ENCODE measurements at places on chromosomes 12 and 14. TPM values are rescaled to one million over a fixed set of nuclear protein-coding genes. Genes with fewer than 3 reads are reported as not detected.

The NEUROD4 gene
- not detected for total RNA-seq

The SPIC gene
- not detected for total RNA-seq

The TAS2R14 gene
- total RNA-seq, result 6.9 TPM

The TPPP2 gene
- total RNA-seq, result not detected

The RHEBL1 gene
- 0.64 TPM for total RNA-seq

The PMCH gene
- not detected for total RNA-seq

The TMEM233 gene
- not detected for total RNA-seq

The GPR132 gene
- under 0.01 TPM for total RNA-seq

The KRT6C gene
- total RNA-seq, result not detected

The ADAMTS20 gene
- under 0.01 TPM for total RNA-seq

The MYF5 gene
- total RNA-seq, result not detected

The PLEK2 gene
- total RNA-seq, result 4.5 TPM

The PLCZ1 gene
- not detected for total RNA-seq

The KRT3 gene
- not detected for total RNA-seq

The DHRS2 gene
- 0.32 TPM for total RNA-seq

The GLIPR1L2 gene
- total RNA-seq, result 0.43 TPM

The CBLN3 gene
- 1.7 TPM for total RNA-seq

The LIN7A gene
- total RNA-seq, result 10.4 TPM

The SOAT2 gene
- total RNA-seq, result not detected

The EIF2S3B gene
- 9.5 TPM for total RNA-seq

The ZFHX2 gene
- under 0.01 TPM for total RNA-seq

The INSM2 gene
- total RNA-seq, result not detected

The DCN gene
- 125 TPM for total RNA-seq

The SUSD6 gene
- total RNA-seq, result 11.9 TPM

The MYO1H gene
- total RNA-seq, result not detected

The CLEC7A gene
- total RNA-seq, result under 0.01 TPM

The DIO3 gene
- not detected for total RNA-seq

The HELB gene
- 2.3 TPM for total RNA-seq

The KRT79 gene
- total RNA-seq, result not detected

The NR1H4 gene
- total RNA-seq, result under 0.01 TPM

The CCDC63 gene
- total RNA-seq, result not detected

The ITGB7 gene
- total RNA-seq, result under 0.01 TPM

The TRIM9 gene
- total RNA-seq, result 0.64 TPM

The FGF6 gene
- not detected for total RNA-seq
